Stimulated activated CD8-positive, alpha-beta memory T cell treated with anti-CD3 and anti-CD28 coated beads, Interleukin-4, amount 100 ng/mL, for 1 hour (primary cell): ENCODE measurements at places on chromosomes 5 and 9.

- DNase-seq, result no peak
Measured at GRCh38 chr5:54739371-54739770, 221.8 kb downstream of the SNX18 start.

DNA sequence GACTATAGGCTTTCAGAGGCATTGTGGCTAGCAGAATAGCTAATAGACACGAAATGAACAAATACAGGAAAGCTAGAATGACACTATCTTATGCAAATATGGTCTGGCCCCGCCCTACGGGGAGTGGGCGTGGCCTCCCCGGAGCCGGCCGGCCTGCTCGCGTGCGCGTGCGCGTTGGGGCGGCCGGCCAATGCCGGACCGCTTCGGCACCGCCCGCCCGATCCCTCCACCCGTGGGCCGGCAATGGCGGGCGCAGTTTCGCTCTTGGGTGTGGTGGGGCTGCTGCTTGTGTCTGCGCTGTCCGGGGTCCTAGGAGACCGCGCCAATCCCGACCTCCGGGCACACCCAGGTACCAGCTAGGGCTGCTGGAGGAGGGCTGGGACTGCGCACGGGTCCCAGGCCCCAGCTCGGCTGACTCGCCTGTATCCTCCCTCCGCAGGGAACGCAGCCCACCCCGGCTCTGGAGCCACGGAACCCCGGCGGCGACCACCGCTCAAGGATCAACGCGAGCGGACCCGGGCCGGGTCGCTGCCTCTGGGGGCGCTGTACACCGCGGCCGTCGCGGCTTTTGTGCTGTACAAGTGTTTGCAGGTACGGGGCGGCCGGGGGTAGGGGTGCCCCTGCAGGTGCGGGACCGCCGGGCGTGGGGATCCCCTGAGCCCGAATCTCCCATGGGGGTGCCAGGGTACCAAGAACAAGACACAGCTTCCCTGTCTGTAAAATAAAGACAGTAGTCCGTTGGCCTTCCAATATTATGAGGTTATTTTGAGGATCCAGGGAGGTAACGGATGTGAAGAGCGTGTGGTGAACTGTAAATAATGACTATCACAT lies at the start of gene CCDC107:
Gene CCDC107 (plus strand): TSS at position 156 of the 831 bp plus-strand sequence. CDS start 88 bp downstream, at position 244.
- DNase-seq, result peak; percentile 69

DNA sequence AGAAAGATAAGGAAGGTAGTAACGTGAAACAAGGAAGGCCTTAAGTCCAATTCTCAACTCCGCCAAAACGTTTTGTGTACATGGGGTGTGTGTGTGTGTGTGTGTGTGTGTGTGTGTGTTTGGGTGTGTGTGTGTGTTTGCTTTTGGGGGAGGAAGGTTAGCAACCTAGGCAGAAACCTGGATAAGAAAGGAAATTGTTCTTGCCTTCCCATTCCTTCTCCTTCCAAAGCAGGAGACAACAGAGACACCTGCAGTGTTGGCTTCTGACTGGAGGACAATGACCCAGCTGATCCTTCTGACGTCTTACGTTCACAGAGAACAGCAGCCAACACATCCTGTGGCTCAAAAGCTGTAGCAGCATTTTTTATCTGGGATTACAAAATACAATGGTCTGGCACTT lies 4.1 kb upstream of the CCNG1 start:
- no peak for DNase-seq

DNA sequence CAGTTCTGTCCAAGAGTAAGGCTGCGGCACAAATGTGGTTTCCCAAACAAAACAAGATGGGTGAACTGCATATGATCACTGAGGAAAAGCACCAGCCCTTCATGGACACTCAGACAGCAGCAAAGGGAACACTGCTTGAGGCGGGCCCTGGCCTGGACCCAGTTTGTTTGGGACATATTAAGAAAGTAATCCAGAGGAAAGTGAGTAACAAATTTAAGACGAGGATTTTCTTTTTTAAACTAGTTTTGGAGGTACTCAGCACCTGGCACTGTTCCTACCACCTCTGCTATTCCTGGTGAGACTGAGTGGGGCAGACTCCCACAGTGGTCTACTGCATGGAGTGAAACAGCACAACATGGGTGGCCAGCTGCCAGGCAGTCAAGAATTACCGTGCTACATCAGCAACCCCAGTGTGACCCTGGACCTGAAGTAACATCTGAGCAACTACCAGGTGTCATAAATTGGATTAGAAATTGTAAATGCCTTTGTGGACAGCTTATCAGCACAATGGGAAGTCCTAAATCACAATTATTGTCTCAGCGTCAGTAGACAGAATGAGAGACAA lies 28.5 kb downstream of the P4HA2 start:
- DNase-seq, result no peak

GRCh38 chr5:57335092-57335660 lies 147.4 kb downstream of the ACTBL2 start:
- no peak for DNase-seq

DNA sequence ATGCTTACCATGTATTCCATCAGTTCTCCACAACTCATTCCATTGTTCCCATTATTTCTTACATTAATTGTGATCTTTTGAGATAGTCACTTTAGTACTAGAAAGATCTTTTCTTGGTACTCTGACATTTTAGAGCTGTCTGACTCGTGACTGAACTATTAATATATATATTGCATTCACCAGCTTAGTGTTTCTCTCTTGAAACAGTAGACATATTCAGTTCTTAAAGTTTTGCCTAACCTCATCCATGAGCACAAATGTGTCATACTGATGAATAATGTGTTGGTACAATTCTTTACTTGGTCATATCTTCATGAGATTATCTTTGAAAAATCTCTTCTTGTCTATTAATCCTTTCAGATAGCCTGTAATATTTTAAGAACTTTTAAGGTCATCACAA lies 74.3 kb downstream of the NLN start:
- DNase-seq, result no peak

DNA sequence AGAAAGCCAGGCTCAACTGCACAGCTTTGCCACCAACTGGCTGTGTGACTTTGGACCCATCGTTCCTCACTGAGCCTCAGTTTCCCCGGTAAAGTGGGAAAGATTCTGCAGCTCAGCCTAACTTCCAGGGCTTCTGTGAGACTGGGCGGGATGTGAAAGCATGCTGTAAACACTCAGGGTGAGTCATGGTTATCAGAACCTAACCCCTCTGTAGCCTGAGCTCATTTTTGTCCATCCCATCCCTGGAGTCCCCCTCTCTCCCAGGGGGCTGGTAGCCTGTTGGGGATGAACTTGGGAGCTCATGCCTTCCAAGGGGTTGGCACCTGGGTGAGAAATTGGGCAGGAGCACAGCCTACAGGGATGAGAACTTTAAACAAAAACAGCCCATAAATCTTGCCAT lies 2.3 kb downstream of the CCDC69 start:
- no peak for DNase-seq

DNA sequence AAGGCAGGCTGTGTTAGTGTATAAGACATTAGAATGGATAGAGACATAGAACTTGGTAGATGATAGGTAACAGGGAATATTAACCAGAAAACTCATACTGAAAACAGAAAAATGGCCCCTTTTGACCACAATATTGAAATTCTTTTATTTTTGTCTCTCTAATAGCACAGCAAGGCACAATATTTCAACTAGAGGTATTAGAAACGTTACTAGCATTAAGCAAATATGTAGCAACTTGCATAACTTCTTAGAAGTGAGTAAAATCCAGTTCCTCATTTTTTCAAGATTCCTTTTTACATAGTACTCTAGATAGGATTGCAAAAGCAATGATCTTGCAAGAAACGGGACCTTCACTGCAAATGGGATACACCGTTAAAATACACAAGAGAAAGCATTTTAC lies 102.7 kb upstream of the VCAN start:
- no peak for DNase-seq

GRCh38 chr5:57383093-57383861 lies 99.3 kb downstream of the ACTBL2 start:
- no peak for DNase-seq

DNA sequence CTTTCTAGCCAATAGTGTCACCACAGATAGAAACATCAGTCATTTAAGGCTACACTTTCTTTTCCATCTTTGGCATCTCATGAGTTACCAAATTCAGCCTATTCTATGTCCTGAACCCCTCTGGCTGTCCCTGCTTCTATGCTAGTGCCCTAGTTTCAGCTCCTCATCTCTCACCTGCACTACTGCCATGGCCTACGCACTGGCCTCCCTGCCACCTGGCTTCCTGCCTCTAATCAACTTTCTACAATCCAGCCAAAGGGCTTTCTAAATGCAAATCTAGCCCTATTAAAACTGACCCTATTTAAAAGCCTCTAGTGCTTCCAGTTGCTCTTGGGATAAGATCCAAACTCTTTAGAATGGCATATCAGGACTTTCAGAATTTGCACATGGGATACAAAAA lies 482.9 kb downstream of the TMEM38B start:
- no peak for DNase-seq

- no peak for DNase-seq
Measured at GRCh38 chr5:149860801-149861322, 83.7 kb downstream of the PDE6A start.

- DNase-seq, result no peak
Measured at GRCh38 chr9:131097948-131098278, 1.6 kb downstream of the AIF1L start.

GRCh38 chr5:141657937-141658545 lies 6.8 kb upstream of the FCHSD1 start:
- no peak for DNase-seq

GRCh38 chr9:86665416-86665815 lies 281.9 kb downstream of the GAS1 start:
- no peak for DNase-seq

- no peak for DNase-seq
Measured at GRCh38 chr9:137683262-137683864, 64.6 kb downstream of the EHMT1 start.

DNA sequence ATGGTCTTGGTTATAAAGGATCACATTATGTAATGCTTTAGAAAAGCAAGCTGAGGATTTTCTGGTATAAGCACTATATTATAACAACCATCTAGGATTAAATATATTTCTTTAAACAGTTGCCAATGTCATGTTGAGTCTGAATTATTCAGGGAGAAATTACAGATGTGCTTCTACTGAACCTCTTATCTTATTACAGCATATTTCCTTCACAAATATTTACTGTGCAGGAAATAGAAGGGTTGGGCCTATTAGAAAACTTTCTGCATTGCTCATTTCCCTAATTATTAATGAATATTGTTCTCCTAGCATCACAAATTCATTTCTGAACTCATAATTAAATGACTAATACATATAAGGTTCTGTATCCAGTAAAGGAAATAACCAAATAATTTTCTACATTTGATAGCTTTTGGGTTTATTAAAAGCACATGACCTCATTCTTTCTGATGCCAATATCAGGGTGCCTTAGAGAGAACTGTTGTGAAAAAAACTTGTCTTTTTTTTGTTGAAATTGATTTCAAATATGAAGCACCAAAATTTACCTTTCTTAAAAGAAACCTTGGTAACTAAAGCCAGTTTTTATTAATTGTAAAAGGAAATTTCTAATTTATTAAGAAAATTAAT lies 476.8 kb upstream of the PTGER4 start:
- DNase-seq, result no peak

DNA sequence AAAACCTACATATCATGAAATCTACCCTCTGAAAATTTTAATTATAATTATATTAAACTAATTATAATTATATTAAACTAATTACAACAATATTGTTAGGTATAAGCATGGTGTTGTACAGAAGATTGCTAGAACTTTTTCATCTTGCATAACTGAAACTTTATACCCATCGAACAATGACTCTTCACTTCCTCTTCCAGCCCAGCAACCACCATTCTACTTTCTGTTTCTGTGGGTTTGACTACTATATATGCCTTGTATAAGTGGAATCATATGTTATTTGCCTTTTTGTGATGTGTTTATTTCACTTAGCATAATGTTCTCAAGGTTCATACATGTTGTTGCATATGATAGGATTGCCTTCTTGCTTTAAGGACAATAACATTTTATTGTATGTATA lies 274.2 kb upstream of the CCNH start:
- DNase-seq, result no peak

GRCh38 chr5:98767581-98767980 lies 5.9 kb upstream of the RGMB start:
- no peak for DNase-seq

DNA sequence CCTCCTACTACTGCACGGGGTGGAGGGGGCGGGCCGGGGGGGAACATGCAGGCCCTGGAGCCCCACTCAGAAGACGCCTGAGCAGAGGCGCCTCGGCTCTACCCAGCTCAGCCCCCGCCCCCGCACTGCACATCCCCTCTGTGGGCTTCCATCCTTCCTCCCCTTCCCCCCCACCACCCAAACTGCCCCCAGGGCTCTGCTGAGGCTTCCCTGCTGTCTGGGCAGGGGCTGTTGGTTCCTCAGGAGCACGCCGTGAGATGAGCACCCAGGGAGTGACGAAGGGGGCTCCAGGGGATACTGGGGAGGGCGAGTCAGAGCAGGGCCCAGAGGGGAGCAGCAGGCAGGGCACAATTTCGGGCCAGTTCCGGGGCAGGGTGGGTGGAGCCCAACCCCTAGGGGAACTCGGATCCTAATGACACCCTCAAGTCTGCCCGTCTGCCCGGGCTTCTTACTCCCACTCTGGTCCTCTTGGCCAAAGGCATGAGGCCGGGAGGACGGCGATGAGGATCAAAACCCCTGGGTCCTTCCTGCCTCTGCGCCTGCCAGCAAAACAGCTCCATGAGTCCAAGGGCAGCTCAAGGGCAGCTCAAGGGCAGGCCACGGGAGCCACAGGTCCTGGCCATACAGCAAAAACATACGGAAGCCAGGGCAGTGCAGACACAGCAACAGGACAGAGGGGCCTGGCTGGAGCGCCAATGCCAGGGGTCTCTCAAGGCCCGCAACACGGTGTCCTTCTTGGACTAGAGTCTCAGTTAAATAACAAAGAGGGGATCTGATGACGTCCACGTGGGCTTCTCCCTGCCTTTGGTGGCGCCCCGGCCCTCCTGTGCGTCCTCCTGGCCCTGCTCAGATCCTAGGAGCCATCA lies 200.9 kb downstream of the AUH start:
- no peak for DNase-seq

GRCh38 chr5:154858972-154859871 lies 795 bp downstream of the CNOT8 start:
- no peak for DNase-seq

GRCh38 chr5:93598091-93599000 lies 15.3 kb downstream of the NR2F1 start:
- no peak for DNase-seq

- no peak for DNase-seq
Measured at GRCh38 chr5:82620957-82621600, 342.9 kb upstream of the RPS23 start.

- no peak for DNase-seq
Measured at GRCh38 chr5:158920736-158921135, 179.0 kb downstream of the EBF1 start.

DNA sequence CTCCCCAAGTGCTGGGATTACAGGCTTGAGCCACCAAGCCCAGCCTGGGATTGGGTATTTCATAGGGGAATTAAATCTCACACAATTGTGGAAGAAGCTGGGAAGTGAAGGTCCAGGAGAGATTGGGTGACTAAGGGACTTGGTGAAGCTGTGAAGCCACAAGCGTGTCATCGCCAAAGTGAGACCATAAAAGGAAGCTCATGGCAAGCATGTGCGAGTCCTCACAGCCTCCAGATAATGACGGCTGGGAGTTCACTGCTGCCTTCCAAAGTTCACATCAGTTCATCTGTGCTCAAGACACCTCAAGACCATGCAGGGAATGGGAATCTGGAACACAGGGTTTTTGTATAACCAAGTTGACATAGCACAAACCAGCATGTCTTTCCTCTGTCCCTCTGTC lies 210.6 kb downstream of the MARCHF11 start:
- DNase-seq, result no peak
